ENCODE measurements at places on chromosomes 6 and 20. TPM values are rescaled to one million over a fixed set of nuclear protein-coding genes. Genes with fewer than 3 reads are reported as not detected.

DNA sequence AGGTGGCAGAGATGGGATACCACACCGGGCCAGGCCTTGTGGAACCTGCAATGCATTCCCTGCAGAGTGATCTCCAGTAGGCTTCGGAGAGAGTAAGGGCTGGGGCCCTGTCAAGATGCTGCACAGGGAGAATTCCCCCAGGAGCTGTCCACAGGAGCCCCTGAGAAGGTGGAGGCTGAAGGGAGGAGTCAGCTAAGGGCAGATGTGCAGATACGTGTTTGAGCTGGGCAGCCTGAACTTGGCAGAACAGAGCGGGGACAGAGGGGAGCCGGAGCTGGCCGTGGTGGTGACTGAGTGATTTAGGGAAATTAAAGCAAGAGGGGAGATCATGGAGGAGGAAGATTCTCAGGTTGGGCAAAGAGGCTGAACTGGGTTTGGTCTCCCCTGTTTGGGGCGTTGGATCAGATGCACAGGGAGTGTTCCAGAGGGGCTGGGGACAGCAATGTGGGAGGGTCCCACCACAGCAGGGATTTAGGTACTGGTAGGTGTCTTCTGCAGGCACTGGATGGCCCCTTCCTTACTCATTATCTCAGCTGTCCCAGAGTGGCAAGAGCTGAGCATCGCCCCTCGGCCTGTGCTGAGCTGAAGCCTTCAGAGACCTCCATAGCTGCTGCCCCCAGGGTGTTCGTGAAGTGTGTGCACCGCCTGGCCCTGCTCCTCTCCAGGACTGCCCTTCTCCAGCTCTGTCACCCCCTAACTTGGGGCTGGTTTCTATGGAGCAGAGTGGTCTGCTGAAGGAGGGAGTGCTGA lies 3.8 kb upstream of the NCR2 start:
- H3K4me1 ChIP-seq = no peaks in the 10 kb centered on the region
- no peak overlapping the region for H3K4me3 ChIP-seq
- DNase-seq = peak; percentile 39
- no peak overlapping the region for H3K27ac ChIP-seq
- H3K27me3 ChIP-seq = peaks cover 24% of the 10 kb centered on the region

The SIRPA gene
- total RNA-seq = 13.8 TPM

GRCh38 chr6:83511901-83512681 lies at the start of gene PRSS35:
TSS of gene PRSS35 (plus strand) at chr6:83512534. CDS start at chr6:83523442, 10,908 bp downstream.
- H3K4me3 ChIP-seq = peak within 1 kb of the TSS; percentile 74
- peak; percentile 62 for DNase-seq
- no peak within 1 kb of the TSS for H3K27ac ChIP-seq
- no peaks in the 10 kb centered on the region for H3K36me3 ChIP-seq
- H3K4me1 ChIP-seq = peaks cover 3% of the 10 kb centered on the region
- H3K27me3 ChIP-seq = no peaks in the 10 kb centered on the region

The NKX2-4 gene
- not detected for total RNA-seq

The TRDN gene
- total RNA-seq = not detected

DNA sequence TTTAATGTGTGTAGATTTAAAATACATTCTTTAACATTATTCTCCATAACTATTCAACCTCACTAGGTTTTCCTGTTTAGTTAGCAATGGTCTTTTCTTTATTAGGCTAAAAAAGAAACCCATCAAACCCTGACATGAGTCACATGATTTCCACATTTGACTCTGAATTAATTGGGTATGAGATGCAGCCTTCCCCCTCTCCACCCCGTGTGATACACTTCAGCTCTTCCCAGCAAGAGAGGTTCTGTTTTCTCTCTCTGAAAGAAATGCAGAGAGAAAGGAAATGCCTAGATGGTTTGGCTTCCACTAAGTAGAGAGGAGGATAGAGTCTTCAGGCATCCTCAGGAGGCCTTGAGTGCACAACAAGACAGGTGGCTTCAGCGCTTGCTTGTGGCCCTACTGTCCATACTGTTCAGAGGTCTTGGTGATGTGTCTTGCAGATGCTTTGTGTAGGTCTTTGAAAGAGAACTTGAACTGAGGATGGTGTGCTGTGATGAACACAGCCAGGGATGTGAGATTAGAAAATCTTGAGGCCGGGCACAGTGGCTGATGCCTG lies 17.3 kb downstream of the FARS2 start:
- H3K36me3 ChIP-seq = no peaks in the 10 kb centered on the region
- H3K27me3 ChIP-seq = no peaks in the 10 kb centered on the region

- H3K27ac ChIP-seq = no peak overlapping the region
- no peaks in the 10 kb centered on the region for H3K36me3 ChIP-seq
- H3K4me3 ChIP-seq = no peak overlapping the region
- peaks cover 46% of the 10 kb centered on the region for H3K27me3 ChIP-seq
Observed at GRCh38 chr6:50826037-50826761, 7.5 kb downstream of the TFAP2B start.

The RWDD1 gene
- 35.1 TPM for total RNA-seq

GRCh38 chr20:60269573-60270162 lies 311.4 kb downstream of the CDH26 start:
- no peaks in the 10 kb centered on the region for H3K4me1 ChIP-seq
- no peak for DNase-seq
- no peaks in the 10 kb centered on the region for H3K36me3 ChIP-seq

The ABCF1 gene
- total RNA-seq = 37.3 TPM

- H3K27ac ChIP-seq = no peak overlapping the region
- H3K27me3 ChIP-seq = no peaks in the 10 kb centered on the region
Observed at GRCh38 chr6:126657561-126658175, 317.8 kb downstream of the CENPW start.

DNA sequence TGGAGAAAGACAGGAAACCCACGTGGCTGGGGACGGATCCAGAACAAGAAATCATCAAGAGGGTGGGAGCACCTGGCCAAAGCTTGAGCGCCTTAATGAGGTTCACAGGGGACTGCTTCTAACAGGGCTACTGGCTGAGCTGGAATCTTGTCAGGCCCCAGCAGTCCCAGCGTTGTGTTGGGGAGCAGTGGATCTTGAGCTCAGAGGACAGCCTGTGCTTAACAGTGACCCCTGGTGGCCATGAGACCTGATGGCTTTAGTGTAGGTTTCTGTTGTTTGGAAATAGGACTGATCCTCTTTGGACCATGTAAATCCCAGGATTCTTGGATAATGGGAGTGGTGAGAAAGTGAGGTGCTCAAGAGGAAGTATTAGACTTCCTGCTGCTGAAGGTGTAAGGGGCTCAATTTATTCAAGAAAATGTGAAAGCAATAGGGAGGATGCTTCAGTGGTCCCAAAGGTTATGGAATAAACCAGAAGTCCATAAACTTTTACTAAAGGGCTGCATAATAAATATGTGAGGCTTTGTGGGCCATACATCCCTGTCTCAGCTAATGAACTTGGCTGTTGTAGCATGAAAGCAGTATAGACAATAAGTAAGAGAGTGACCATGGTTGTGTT lies 216.2 kb downstream of the NFATC2 start:
- no peaks in the 10 kb centered on the region for H3K27me3 ChIP-seq
- DNase-seq = peak; percentile 96
- peaks cover 24% of the 10 kb centered on the region for H3K4me1 ChIP-seq
- no peak overlapping the region for H3K4me3 ChIP-seq

GRCh38 chr20:9966966-9967365 lies 67.8 kb upstream of the ANKEF1 start:
- peaks cover 12% of the 10 kb centered on the region for H3K27me3 ChIP-seq
- DNase-seq = peak; percentile 61
- H3K4me1 ChIP-seq = no peaks in the 10 kb centered on the region
- H3K27ac ChIP-seq = no peak overlapping the region

- no peaks in the 10 kb centered on the region for H3K36me3 ChIP-seq
- peak overlapping the region; percentile 75 for H3K27ac ChIP-seq
- no peaks in the 10 kb centered on the region for H3K27me3 ChIP-seq
- peak overlapping the region; percentile 16 for H3K4me3 ChIP-seq
- H3K4me1 ChIP-seq = peaks cover 12% of the 10 kb centered on the region
- DNase-seq = peak; percentile 89
Observed at GRCh38 chr6:168956884-168957730, 296.5 kb downstream of the THBS2 start.
